ENCODE measurements at places on chromosomes 16 and 17.

DNA sequence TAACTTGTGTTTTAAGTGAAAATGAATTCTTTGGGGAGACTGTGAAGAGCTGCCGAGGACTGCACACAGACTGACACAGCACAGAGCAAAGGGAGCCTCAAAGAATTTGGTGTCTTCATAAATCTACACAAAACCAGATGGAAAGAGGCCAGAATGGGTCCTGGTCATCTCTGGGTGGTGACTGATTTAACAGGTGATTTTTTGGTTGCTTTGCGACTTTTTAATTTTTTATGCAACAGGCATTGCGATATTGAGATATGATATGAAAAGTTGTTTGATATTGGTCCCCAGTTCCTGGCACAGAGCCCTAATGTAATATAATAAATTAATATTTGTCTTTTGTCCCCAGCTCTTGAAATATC lies 12.6 kb upstream of the EIF1 start:
- no peak for DNase-seq

GRCh38 chr16:67242138-67242730 lies 5.0 kb downstream of the FHOD1 start:
- DNase-seq, result no peak

DNA sequence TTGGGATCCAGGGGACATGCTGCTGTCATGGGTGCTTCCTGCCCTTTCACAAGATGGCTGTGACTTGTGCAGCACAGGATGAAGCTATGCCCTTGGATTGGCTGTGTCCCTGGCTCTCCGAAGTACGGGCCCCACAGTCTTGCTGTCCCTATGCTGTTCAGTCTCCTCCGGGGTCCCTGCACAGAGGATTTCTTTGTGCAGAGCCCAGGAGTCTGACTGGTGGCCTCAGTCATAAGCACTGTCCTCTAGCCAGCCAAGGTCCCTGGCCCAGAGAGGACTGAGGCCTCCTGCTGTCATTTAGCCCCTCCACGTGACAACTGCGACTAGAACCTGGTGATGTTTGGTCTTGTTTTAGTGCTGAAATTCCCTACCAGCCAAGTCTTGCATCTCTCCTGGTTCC lies 42.4 kb upstream of the CRISPLD2 start:
- DNase-seq, result no peak

DNA sequence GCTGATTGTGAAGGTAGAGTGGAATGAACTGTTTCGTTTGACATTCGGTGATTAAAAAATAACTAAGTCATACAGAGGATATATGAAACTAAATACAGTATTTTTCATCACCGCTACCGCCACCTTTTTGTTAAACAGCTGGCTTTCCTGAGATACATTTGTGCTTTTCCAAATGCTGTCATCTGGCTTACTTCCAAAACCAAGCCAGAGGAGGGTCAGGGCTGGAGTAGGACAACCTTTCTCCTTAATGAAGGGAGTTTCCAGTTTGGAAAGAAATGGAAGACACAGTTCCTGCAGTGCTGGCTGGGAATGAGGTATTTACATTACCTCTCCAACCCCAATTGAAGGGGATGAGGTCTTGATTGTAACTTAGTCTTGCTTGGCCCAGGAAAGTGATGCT lies 3.2 kb downstream of the TNRC6C start:
- no peak for DNase-seq

GRCh38 chr17:56030009-56030624 lies 123.2 kb upstream of the ANKFN1 start:
- no peak for DNase-seq

GRCh38 chr16:58421529-58421928 lies 29.3 kb downstream of the GINS3 start:
- no peak for DNase-seq

DNA sequence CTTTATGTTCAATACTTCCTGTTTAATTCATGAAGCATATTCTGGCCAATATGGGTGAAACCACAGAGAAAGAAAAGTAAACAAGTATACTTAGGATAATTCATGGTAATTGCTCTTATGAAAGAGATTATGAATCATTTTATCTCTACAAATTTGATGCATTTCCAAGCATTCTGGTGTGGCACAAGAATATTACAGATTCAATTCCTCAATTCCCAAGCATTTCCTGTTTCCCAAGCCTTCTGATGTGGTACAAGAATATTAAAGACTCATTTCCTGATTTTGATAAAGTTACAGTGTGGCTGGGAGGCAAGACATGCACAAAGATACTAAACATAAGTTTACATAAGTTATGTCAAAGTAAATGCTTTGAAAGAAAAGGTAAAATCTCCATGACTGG lies 126.1 kb upstream of the NUDT7 start:
- DNase-seq, result no peak

GRCh38 chr17:20935740-20936139 lies 107.1 kb downstream of the USP22 start:
- DNase-seq, result no peak

DNA sequence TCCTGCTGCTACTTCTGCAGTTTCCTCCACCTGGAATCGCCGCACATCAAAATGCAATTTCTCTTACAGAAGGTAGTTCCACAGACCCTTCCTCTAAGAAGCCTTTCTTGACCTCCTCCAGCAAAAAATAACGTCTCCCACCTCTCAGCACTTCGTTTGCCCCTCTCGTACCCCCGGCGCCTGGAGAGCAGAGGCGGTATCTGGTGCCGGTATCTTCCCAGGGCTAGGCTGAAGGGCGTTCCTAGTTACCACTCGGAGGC lies 482 bp downstream of the DCTPP1 start:
- no peak for DNase-seq

GRCh38 chr17:17413215-17413792 lies 63.5 kb upstream of the MED9 start:
- no peak for DNase-seq

DNA sequence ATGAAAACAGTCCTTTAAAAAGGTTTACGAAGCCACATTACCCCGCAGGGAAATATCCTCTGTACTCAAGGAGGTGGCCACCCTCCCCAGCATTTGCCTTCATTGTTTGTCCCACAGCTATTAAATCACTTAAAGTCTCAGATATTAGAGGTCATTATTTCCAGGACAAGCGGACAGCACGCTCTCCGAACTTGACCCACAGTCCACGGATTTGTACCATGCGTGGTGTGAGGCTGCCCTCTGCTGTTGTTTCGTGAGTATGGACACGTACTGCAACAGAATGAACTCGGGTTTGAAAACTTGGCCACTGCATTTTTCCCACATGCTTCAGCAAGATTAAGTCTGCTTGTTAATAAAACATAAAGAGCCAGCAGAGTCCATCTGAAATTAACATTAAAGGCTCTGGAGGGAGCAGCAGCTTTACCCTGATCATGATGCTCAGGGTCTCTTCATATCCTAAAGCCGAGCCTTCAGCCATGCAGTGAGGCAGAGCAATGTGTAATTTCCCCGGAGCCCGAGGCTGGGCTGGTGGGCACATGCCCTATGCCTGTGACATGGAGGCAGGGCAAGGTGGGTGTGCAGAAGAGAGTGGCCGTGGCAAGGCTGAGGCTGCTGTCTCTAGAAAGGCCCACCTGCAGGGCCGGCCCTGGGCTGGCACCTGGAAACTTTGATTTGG lies 19.7 kb downstream of the MEAK7 start:
- no peak for DNase-seq

DNA sequence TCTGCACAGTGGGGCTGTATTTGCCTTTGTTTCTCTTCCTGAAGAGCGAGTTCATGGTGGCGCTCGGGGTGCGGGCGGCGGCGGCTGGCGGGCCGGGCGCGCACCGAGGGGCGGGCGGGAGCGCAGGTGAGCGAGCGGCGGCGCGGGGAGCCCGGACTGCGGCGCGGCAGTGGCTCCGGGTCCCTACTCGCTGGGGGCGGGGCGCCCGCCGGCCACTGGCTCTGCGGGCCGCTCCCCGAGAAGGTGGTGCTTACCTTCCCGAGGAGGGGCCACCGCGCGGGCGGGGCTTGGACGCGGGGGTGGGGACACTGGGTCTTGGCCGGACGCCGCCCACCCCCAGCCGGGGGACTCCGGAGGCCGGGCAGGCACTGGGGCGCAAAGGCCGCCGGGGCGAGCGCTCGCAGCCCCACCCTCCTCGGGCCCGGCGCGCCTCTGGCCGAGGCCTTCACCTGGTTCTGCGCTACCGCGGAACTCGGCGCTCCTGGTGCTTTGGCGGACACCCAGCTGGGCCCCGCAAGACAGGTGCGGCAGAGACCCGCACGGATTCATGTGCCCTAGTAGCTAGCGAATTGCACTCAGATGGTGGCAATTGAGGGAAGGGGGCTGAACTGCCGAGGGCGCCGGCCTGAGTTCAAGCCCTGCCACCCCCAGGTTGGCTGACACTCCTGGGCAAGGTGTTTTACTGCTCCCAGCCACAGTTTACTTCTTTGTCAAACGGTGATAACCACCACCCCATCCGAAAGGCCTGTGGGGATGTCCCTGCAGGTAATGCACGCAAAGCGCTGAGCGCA lies at the start of gene PPL:
Gene PPL, minus strand, starts transcription at position 158 of the 791 bp plus-strand sequence. Its CDS starts 103 bp downstream, at position 55.
- DNase-seq, result no peak

DNA sequence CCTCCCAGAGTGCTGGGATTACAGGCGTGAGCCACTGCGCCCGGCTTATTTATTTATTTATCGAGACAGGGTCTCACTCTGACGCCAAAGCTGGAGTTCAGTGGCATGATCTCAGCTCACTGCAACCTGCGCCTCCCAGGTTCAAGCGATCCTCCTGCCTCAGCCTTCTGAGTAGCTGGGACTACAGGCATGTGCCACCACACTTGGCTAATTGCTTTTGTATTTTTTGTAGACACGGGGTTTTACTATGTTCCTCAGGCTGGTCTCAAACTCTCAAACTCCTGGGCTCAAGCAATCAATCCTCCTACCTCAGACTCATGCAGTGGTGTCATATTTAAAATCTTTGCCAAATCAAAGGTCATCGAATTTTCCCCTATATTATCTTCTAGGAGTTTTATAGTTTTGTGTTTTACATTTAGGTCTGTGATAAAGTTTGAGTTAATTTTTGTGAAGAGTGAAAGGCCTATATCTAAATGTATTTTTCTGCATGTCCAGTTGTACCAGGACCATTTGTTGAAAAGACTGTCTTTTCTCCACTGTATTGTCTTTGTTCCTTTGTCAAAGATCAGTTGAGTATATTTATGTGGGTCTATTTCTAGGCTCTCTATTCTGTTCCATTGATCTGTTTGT lies 47.1 kb downstream of the NACA2 start:
- DNase-seq, result no peak

GRCh38 chr16:12067714-12068401 lies 91.3 kb downstream of the SNX29 start:
- DNase-seq, result no peak

- no peak for DNase-seq
Measured at GRCh38 chr17:77459018-77459755, 318.4 kb downstream of the SEC14L1 start.

GRCh38 chr16:56669840-56670619 lies 416 bp downstream of the MT1H start:
- no peak for DNase-seq

DNA sequence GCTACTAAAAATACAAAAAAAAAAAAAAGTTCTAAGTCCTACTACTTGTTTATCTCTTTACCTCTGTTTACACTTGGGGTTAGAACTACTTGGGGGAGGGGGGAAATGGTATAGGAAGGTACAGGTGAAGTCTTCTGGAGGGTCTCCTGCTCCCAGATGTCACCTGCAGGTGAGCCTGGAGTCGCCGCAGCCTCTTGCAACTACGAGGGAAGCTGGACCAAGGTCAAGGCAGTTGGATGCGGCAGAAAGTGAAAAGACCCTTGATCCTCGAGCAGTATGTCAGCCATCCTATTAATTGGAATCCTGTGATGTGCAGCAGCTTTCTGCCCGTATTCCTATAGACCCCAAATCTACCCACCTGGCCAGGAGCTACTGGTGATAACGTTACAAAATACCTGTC lies 33.0 kb downstream of the HAPSTR1 start:
- no peak for DNase-seq

- DNase-seq, result no peak
Measured at GRCh38 chr17:28878981-28879380, 18.6 kb downstream of the FLOT2 start.

DNA sequence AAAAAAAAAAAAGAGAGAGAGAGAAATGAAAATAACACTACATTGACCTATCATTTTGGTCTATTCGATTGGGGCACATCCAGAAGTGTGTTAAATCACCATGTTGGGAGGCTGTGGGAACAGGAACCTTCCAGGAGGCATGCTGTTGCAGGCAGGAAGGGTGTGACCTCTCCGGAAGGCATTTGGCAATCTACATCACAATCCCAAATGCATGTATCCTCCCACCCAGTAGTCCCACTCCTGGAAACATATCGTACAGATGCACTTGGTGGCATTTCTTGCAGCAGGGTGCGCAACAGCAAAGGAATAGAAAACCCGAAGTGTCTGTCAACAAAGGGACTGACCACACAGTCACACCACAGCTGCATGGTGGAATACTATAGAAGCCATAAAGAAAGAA lies 7.9 kb downstream of the PLLP start:
- no peak for DNase-seq

DNA sequence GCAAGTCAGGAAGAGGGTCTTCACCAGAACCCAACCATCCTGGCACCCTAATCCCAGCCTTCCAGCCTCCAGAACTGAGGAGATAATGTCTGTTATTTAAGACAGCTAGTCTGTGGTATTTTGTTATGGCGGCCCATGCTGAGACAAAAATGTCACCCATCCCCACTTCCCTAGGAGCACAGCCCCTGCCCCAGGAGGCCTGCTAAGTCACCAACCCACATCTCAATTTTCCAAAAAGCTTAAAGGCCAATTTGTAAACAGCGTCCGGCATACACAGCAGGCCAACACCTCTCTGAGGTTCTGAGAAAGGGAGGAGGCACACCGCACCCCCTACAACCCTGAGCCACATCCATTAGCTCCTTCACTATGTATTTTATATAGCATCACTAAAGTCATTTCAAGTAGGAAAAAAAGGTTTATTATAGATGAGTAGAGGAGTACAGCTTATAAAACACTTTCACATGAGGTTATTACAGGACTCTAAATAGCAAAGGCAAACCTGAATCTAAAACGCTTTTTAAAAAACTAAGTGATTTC lies 6.9 kb downstream of the TMEM170A start:
- no peak for DNase-seq

DNA sequence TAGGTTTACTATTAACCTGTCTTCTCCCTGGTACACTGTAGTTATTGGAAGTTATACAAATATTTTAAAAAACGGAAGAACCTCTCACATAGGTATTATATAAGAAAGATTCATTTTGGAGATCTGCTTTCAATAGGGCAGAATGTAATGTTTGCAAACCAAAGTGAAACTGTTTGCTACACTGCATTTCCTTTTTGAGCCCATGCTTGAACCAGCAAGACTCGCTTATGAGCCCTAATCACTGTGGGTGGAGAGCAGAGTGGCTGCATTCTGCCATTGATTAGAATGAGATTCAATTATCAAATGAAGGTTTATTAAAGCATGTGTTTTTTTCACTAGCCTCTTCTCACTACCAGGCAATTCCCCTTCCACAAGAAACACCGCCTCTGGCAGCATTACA lies 589.7 kb downstream of the CDH11 start:
- DNase-seq, result no peak

DNA sequence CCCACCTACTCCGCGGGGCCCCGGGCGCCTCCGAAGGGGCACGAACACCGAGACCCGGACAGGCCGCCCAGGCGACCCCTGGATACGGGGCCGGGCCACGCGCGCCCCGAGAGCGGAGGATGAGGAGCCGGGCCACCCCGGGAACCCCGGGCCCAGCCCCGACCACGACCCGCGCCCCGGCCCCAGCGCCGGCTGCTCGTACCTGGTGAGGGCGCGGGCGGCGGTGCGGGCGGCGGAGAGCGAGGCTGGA lies 192 bp downstream of the FASN start:
- no peak for DNase-seq

- DNase-seq, result no peak
Measured at GRCh38 chr17:10337136-10337535, 35.7 kb downstream of the MYH13 start.

All from stimulated activated CD8-positive, alpha-beta memory T cell treated with anti-CD3 and anti-CD28 coated beads, Interleukin-15, amount 100 ng/mL, for 1 hour (primary cell).